GM04504 (cell line): ENCODE measurements at places on chromosomes 6 and 20.

DNA sequence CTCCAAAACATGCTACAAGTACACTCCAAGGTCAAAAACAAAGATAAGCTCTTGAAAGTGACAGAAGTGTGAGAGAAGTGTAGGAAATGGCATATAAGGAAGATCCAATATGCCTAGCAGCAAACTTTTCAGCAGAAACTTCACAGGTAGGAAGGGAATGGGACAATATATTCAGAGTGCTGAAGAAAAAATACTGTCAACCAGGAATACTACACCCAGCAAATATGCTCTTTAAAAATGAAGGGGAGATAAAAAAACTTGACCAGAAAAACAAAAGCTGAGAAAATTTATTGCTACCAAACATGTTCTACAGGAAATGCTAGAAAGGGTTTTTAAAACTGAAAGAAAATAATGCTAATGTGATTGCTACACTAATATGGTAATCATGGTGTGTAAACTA lies 46.2 kb downstream of the THBS2 start:
- no peak for DNase-seq

GRCh38 chr6:42572523-42572922 lies 8.7 kb downstream of the UBR2 start:
- DNase-seq, result no peak

- DNase-seq, result no peak
These were observed 143.0 kb upstream of the AHI1 start for GRCh38 chr6:135640449-135641111.

- DNase-seq, result no peak
These were observed 10.6 kb downstream of the IL22RA2 start for GRCh38 chr6:137162692-137163306.

- DNase-seq, result no peak
These were observed 131.4 kb downstream of the BTBD9 start for GRCh38 chr6:38508286-38508685.

DNA sequence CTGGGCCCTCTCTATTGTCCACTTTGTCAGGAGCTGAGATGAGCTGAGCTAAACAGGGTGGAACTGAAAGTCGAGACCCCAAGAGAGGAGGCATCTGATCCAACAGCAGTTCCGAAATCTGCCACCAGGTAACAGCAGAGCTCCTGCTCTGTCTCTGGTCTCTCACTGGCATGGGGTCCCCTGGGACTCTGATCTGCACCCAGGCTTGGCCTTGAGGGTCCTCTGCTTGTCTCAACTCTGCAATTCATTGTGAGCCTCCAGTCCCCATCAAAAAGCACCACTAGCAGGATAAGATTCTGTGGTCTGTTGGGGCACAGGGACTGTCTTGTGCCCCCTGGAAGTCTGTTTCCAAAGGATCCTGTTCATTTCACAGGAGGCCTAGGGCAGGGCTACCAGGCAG lies 62.5 kb upstream of the TOP1 start:
- no peak for DNase-seq

GRCh38 chr6:151493804-151494234 lies at the start of gene CCDC170:
Gene CCDC170, plus strand, starts transcription at chr6:151494017. Its CDS starts 112 bp downstream, at chr6:151494129.
- no peak for DNase-seq

GRCh38 chr6:32803416-32803815 lies 13.4 kb downstream of the HLA-DOB start:
- no peak for DNase-seq

- DNase-seq, result no peak
These were observed 98.4 kb downstream of the CDKAL1 start for GRCh38 chr6:20632696-20633095.

GRCh38 chr20:919491-919916 lies 3.4 kb upstream of the ANGPT4 start:
- DNase-seq, result no peak

DNA sequence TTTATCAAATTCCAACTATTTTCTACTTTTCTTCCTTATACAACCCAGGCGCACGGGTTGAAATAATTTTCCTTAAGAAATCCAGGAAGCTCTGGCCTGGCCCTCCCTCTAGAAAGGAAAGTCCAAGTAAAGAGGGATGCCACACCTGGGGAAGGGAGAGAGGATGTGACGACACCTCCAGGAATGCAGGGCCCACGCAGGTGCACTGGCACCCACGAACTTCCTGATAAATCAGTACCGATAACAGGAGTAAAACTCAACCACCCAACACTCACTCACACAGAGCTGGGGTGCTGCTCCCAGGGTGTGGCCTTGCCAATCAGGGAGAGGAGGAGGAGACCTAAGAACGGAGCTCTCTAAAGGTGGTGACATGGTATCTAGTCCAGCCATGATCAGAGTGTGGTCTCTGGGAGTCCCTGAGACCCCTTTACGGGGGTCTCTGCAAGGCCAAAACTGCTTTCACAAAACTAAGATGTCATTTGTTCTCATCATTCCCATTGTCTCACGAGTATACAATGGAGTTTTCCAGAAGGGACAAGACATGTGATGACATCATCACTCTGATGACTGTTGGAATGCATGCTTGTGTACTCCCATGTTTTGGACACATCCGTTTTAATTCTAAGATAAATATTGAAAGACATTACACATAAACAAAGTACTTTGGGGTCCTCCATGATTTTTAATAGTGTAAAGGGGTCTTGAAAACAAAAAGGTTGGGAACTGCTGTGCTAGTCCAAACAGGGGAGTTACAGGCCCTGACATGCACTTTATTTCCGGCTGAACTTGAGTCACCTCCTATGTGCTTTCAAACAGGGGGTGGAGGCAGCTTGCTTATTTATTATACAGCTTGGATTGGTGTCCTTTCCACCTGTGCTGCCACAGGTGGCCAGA lies 2.2 kb upstream of the PARD6B start:
- no peak for DNase-seq

DNA sequence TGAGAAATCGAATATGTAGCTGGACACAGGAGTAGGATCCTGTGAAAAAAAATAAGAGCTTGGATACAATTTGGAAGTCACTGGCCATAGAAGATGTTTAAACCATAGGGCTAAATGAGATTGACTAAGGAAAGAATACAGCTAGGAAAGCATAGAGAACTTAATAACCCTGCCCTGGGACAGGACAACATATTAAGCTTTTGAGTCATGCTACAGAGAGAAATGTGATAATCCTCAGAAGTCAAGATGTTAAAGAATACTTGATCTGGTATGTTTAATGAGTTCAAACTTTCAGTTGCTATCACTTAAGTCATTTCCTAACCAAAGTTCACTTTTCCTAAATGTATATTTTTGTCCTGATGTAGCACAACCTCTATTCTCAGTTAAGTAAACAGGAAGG lies 154.6 kb upstream of the TSHZ2 start:
- no peak for DNase-seq

DNA sequence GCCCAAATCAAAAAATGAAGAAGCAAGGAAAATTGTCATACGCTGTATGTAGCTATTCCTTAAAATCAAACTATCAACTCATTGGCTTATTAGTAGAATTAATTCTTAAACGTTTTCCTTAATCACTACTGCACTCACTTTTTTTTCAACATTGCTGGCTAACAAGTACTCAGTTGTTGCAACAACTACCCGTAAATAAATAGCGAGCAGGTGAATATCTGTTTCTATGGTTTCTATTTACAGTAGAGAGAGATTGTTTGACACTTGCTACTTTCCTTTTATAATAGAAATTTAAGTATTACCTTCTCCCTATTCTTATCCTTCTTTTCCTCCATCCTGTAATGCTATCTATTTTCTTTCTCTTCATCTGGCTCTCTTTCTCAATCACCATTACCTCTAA lies 25.1 kb downstream of the FRK start:
- DNase-seq, result no peak

- no peak for DNase-seq
These were observed 1.4 kb downstream of the STAU1 start for GRCh38 chr20:49186535-49187329.

- DNase-seq, result no peak
These were observed 89.5 kb downstream of the MAP3K7 start for GRCh38 chr6:90497411-90497810.

GRCh38 chr6:156775717-156776116 lies 1.5 kb upstream of the ARID1B start:
- no peak for DNase-seq

GRCh38 chr6:158666628-158667359 lies 16.9 kb downstream of the SYTL3 start:
- DNase-seq, result peak; percentile 71

- no peak for DNase-seq
These were observed 41.8 kb downstream of the FARS2 start for GRCh38 chr6:5302995-5303622.

GRCh38 chr6:32883789-32884188 lies 29.8 kb downstream of the PSMB9 start:
- no peak for DNase-seq

DNA sequence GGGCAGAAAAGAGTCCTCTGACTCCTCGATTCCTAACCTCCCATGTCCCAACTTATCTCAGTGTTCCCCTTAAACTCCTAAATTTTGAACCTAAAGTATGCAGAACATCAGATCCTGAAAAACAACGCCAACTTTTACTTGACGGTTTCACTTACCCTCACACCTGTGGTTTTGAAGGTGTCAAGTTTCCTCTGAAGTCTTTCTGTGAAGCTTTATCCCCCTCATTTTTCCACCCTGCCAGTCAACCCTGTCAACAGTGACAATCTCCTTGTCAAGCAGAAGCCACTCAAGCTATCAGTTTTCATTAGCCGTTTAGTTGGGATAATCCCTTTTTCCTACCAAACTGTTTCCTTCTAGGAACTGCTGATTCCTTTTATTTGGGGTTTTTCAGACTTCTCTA lies 245.4 kb upstream of the PREP start:
- no peak for DNase-seq

DNA sequence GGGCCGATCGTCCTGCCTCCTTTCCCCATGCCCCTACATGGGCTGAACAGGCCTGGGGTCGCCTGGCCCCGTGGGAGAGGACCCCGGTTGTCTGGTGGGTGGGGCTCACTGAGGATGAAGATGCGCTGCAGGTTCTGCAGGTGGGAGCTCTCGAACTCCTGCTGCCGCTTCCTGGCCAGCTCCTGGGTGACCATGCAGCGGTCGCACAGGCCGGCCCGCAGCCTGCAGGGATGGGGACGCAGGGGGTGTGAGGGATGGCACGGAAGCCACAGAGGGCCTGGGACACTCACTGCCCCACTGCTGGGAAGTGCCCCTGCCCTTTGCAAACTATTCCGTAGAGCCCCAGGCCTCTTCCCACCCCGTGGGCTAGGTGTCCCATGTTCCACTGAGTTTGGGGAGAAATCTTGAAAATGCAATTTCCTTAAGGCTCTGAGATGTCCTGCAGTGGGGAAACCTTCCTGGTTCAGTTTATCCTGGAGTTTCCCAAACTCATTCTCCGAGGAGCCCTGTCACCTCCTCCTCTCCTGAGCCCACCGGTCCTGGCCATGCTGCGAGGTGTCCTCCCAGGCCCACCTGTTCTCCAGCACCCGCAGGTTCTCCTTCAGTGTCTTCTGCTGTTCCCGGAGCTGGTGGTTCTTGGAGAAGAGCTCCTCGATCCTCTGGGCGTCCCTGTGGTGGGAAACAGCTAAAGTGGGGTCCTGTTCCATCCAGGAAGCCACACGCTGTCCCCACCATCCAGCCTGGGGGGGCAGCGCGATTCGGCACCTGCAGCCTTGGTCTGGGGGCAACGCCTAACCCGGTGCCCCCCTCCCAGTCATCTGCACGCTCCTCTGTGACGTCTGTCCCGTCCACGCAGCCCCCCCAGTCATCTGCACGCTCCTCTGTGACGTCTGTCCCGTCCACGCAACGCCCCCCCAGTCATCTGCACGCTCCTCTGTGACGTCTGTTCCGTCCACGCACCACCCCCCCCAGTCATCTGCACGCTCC lies 9.9 kb upstream of the CABLES2 start:
- no peak for DNase-seq

DNA sequence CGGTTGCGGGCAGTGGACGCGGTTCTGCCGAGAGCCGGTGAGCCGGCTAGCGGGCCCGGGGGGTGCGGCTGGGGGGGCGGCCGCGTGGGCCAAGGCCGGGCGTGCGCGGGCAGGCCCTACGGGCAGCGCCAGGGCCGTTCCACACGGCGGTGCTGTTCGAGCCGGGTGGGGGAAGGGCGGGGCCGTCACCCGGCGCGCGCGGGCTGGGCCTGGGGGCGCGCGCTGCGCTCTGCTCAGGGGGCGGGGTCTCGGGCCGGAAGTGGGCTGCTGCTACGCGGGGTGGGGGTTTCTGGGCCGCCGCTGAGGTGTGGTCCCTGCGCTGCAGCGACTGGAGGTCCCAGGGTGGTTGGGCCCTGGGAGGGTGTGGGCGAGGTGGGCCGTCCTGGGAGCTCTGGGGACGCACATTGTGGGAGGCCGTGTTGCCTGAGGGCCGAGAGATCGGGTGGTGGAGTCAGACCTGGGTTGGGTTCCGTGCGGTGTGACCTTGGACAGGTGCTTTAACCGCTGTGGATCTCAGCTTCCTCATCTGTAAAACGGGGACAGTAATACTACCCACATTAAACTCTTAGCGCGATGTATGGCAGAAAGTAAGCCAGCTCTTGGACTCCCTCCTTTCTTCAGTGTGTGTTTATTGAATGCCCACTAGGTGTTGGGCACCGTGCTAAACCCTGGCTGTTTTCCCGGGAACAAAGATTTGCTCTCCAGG lies 391 bp downstream of the MAPRE1 start:
- DNase-seq, result no peak

- no peak for DNase-seq
These were observed 7.0 kb upstream of the DACT2 start for GRCh38 chr6:168326294-168327261.

DNA sequence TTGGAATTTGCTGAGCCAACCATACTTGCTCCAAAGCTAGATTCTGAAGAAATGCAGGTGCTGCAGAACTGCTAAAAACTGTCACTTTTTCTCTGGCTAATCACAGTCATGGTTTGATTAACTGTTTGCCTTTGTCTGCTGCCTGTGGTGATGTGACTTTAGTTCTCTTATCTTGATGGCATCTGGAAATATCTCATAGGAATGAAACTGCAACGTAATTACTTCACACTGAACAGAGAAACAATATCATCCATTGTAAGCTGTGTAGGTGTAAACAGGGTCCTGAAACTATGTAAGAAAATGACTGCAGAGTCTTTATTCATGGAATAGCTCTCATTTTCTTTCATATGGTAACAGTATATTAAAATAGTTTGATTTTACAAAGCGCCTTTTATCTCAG lies 721.9 kb upstream of the HS3ST5 start:
- no peak for DNase-seq

- DNase-seq, result no peak
These were observed 154.9 kb upstream of the MLN start for GRCh38 chr6:33958526-33959328.

- DNase-seq, result no peak
These were observed 294.7 kb downstream of the FARS2 start for GRCh38 chr6:5556011-5556410.

GRCh38 chr6:154386848-154387717 lies 30.5 kb upstream of the IPCEF1 start:
- DNase-seq, result peak; percentile 47

GRCh38 chr6:53854843-53855567 lies 60.2 kb downstream of the LRRC1 start:
- no peak for DNase-seq

- DNase-seq, result no peak
These were observed at the start of gene PDYN for GRCh38 chr20:1993986-1994385. Gene PDYN, minus strand, starts transcription at chr20:1994058. Its CDS starts 10,974 bp downstream, at chr20:1983084.

DNA sequence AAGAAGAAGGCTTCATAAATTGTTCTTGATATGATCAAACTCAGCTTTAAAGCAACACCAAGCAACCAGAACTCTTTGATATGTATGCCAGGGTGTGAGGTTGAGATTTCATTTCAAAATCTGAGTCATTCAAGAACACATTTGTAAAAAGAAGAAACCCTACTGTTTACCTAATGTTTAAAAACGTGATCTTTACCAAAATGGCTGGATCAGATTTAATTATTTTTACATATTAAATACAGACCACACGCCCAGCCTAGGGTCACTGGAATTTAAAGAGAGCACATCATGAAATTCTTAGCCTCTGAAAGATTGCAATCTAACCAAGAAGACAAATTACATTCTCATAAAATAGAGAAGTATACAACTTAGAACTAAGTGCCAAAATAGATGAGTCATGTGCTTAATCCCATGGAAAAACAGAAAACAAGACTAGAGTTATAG lies 206.8 kb upstream of the SMLR1 start:
- DNase-seq, result no peak
